ENCODE measurements at places on chromosomes 7 and 10. TPM values are rescaled to one million over a fixed set of nuclear protein-coding genes. Genes with fewer than 3 reads are reported as not detected.
A peak's percentile ranks its signal among the peaks of the same experiment; 100 is the strongest.

GRCh38 chr10:107665459-107665858 lies 501.0 kb upstream of the SORCS1 start:
- no peak for DNase-seq

The HILPDA gene
- 33.9 TPM for total RNA-seq

DNA sequence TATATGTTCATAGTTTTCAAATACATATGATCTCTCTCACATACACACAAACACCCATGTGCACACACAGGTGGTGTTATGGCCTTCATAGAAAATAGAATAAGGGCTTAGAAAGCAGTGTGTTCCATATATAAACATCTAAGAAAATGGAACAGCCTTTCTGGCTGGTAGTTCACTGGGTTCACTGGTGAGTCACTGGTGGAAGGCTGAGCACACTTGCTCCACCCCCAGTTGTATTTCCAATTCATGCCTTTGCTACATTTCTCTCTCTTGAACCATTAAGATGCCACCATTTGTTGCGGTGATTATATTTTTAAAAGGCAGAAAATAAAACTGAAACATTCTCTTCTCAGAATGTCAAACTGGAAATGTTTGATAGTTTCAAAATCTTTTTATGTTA lies 252.1 kb downstream of the GLI3 start:
- no peak for DNase-seq

DNA sequence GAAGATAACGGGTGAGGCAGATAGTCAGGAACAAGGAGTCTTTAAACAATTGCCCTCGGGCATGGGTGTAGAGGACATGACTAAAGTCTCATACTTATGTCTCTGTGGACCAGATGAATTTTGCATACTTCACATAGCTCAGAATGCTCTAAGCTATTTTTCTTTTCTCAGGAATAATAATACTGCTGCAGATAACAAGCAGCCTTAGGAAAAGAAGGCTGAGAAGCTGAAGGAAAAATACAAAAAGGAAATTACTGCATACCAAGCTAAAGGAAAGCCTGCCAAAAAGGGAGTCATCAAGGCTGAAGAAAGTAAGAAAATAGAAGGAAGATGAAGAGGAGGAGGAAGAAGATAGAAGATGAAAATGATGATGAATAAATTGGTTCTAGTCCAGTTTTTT lies 13.4 kb upstream of the ERCC6 start:
- DNase-seq, result peak; percentile 37

GRCh38 chr10:95260397-95260881 lies 30.4 kb downstream of the PDLIM1 start:
- DNase-seq, result peak; percentile 26

The HOXA10 gene
- total RNA-seq, result not detected

The GGCT gene
- 66.0 TPM for total RNA-seq

DNA sequence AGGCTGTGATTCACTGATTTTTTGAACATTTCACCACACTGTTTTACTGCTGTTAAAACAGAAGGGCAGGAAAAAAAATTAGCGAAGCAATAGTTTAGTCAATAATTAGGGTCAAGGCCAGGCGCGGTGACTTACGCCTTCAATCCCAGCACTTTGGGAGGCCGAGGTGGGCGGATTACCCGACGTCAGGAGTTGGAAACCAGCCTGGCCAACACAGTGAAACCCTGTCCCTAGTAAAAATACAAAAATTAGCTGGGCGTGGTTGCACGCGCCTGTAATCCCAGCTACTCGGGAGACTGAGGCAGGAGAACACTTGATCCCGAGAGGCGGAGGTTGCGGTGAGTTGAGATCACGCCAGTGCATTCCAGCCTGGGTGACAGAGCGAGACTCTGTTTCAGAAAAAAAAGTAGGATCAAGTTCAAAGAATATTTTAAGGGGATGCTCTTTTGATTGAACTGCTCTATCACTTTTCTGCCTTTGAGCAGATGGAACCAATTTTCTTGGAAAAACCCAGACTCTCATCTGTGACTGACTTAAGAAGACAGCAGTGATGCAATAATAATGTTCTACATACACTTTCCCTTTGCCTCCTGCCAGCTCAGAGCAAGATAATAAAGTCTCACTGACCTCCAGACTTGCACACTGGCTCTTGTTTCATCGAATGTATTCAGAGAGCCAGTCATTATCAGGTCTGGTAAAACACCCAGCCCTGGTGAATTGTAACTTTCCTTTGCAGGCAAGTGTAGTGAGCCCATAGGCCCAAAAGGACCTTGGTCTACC lies 1.6 kb upstream of the PPA1 start:
- peak; percentile 55 for DNase-seq

DNA sequence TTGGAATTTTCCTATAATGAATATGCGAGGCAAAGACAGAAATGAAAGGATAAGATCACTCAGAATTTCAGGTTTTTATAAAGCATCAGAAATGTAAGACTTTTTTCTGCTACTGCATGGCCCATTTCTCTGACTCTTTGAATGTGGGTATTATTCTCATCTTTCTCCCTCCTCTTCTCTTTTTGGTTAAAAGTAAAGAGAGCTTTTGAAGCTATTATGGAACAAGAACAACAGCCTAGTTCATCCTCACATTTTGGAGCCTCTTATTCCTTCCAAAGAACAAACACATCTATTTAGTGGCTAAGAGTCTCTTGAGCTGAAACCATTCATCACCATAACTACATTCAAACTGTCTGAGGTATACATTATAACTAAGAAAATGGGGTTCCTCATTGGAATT lies 19.4 kb upstream of the ATRNL1 start:
- no peak for DNase-seq

DNA sequence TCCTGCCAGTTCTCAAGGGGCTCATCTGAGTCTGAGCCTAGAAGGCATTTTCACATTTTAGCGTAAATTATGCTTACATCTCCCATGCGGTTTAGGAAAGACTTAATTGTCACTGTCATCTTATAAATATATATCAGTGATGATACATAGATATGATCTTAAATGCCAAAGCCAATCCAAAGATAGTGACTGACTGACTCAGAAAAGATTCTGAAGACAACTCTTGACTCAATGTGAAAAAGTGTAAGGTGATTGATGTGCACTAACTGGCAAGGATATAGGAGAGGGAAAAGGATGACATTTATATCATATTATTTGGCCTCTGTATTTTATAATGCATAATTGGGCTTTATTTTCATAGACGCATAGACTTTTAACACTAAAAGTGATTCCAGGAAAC lies 84.9 kb upstream of the LRRN3 start:
- DNase-seq, result no peak

DNA sequence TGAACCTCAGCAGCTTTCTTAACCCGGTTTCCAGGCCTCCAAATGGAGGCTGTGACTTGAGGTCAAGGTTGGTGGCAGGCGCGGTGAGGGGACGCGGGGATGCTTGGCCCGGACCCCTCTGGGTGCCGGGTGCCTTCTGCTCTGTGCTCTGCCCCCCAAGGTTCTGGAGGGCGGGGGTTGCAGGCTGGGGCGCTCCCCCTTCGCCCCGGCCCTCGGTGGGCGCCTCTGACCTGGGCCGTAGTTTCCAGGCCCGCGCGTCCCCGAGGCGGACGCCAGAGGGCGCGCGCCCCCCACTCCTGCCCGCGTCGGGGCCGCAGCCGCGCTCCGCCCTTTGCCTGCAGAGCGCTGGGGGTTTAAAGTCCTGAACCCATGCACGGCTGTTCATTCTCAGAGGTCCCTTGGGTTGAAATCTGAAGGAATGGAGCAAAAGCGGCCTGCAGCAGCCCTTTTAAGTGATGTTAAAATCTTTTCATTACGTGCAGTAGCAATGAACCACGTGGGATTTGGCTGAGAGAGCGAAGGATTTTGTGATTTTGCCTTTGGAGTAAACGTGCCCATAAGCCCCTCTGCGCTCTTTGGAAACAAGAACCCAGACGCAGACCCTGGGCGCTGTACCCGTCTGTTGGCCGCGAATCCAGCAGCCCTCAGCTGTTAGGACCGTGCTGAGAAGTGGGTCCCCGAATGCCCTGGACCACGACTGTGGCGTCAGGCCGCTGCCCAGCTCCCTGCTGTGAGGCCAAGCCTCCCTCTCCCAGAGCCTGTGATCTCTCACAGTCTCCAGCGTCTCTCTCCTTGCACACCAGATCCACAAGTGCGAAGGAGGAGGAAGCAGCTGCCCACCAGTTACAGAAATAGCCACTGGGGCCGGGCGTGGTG lies 135.0 kb downstream of the ACTR3B start:
- DNase-seq, result peak; percentile 44

DNA sequence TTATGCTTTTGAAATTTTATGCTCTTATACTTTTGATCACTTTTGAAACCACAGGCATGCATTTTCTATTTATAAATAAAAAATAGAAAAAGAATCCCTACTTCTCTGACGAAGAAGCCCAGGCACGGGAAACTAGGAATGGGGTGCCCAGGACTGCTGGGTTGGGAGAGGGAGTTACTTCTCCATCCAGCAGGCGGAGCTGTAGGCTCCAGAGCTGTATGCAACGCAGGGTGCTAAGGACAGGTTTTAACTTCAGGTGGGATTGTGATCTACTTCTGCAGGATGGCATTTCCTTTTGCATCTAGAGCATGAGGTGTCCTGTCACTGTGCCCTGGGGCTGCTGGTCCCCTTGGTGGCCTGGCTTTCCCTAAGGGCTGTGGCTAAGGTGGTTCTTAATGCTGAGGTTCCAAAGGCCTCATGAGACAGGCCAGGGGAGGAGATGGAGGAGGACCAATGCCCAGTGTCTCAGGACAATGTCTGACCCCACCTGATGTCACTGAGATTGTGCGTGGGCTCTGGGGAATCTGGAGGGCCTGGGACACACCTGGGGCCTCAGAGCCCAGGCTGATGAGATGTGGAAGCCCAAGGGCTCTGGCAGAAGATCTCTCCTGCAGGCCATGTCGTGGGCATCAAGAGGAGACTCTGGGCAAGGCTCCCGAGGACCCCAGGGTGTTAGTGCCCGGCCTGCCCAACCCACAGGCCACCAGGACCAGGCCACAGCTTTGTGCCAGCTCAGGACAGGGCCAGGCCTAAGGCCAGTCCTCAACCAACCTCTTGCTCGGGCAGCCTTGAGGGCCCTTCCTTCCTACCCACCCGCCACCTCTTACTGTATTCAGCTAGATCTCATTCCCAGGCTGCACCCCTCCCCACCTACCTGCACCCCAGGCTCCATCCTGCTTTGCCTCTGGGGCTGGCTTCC lies 507 bp downstream of the CCDC201 start:
- peak; percentile 11 for DNase-seq

The ZNF425 gene
- 1.1 TPM for total RNA-seq

The WDR91 gene
- 9.8 TPM for total RNA-seq

The SLC13A1 gene
- not detected for total RNA-seq

DNA sequence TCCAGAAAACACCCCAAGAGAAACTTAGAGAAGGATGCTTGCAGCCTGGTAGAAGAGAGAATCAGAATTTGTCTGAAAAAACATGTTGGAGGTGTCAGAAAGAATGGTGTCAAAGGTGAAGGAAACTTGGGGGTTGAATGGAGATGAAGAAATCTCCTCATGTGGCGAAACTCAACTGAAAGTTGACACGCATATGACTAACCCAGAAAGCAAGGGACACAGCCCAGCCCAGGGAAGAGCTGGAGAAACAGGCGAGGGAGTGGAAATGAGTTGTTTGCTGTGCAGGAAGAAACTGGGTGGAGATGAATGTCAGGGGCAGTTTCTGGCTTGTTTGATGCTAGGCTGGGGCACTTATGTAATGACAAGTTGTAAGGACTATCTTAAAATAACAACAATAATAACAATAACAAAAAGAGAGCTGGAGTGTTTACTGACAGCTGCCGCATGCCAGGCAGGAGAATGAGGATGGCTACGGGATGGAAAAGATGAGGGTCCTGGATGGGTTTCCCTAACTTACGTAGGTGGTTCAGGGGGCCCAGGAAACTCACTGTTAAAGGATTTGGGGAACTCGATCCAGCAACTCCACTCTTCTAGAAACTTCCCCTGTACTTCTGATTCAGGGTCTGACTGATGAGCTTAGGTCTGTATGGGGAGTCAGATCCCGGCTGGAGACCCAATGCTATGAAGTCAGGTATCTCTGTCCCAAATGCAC lies 57.4 kb downstream of the MAP3K8 start:
- no peak for DNase-seq

DNA sequence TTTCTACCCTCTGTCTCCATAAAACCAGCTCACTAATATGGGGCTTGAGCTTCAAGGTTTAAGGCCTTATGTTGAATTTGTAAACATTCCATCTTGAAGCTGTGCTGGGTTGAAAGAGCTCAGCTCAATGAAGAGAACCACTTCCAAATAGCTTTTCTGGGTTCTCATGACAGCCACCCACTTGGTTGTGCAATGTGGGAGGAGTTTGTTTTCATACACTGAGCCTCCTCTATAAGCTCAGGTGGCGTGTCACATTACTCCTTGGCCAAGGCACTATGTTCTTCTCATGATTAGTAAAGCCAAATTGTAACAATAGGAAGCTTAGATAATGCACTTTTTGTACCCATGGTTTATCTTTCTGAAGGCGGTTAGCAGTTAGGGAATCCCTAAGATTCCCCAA lies 265.6 kb downstream of the PTEN start:
- no peak for DNase-seq

The FGFBP3 gene
- total RNA-seq, result 4.8 TPM

The LRRD1 gene
- not detected for total RNA-seq

GRCh38 chr7:3120513-3120912 lies 76.8 kb upstream of the CARD11 start:
- no peak for DNase-seq

The HPS1 gene
- 40.6 TPM for total RNA-seq

The CPA2 gene
- 0.26 TPM for total RNA-seq

The TRDMT1 gene
- total RNA-seq, result 14.1 TPM

The PARD3 gene
- 28.0 TPM for total RNA-seq

- DNase-seq, result no peak
Measured at GRCh38 chr10:62613859-62614258, 190.7 kb upstream of the ADO start.

- no peak for DNase-seq
Measured at GRCh38 chr10:77633376-77633775, 4.2 kb downstream of the KCNMA1 start.

GRCh38 chr7:2193575-2194305 lies 39.0 kb downstream of the MAD1L1 start:
- DNase-seq, result no peak

DNA sequence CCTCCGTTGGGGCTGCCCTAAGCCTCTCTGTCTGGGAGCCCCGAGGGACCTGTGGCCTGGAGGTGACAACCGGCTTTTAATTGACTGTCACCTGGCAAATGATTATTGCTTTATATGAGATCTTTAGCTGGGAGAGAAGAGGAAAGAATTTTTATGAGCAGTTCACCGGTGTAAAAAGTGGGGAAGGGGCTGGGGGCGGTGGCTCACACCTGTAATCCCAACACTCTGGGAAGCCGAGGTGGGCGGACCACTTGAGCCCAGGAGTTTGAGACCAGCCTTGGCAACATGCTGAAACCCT lies 2.6 kb upstream of the COX19 start:
- no peak for DNase-seq

DNA sequence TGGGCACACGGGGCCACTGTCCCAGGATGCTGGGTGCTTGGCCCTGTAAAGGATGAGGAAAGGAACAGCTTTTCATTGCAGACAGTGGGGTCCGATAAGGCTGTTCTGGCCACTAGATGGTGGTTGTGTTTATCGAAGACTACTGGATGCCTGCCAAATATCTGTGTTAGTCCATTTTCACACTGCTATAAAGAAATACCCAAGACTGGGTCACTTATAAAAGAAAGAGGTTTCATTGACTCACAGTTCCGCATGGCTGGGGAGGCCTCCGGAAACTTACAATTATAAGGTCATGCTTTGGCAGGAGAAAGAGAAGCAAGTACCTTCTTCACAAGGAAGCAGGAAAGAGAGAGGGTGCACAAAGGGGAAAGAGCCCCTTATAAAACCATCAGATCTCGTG lies 32.2 kb upstream of the GARS1 start:
- DNase-seq, result peak; percentile 30
